ENCODE measurements at places on chromosomes 7 and 10.

GRCh38 chr10:42977032-42977416 is 99.8 kb upstream of the RET start:
- peak; percentile 13 for DNase-seq

- DNase-seq, result no peak
These were observed 46.5 kb upstream of the ITGB8 start for GRCh38 chr7:20284003-20284770.

GRCh38 chr10:93579089-93579488 is 12.6 kb downstream of the FFAR4 start:
- DNase-seq, result no peak

- DNase-seq, result no peak
These were observed 102.1 kb downstream of the OSBPL3 start for GRCh38 chr7:24877790-24878311.

- no peak for DNase-seq
These were observed 43.4 kb upstream of the OPTN start for GRCh38 chr10:13056456-13057077.

DNA sequence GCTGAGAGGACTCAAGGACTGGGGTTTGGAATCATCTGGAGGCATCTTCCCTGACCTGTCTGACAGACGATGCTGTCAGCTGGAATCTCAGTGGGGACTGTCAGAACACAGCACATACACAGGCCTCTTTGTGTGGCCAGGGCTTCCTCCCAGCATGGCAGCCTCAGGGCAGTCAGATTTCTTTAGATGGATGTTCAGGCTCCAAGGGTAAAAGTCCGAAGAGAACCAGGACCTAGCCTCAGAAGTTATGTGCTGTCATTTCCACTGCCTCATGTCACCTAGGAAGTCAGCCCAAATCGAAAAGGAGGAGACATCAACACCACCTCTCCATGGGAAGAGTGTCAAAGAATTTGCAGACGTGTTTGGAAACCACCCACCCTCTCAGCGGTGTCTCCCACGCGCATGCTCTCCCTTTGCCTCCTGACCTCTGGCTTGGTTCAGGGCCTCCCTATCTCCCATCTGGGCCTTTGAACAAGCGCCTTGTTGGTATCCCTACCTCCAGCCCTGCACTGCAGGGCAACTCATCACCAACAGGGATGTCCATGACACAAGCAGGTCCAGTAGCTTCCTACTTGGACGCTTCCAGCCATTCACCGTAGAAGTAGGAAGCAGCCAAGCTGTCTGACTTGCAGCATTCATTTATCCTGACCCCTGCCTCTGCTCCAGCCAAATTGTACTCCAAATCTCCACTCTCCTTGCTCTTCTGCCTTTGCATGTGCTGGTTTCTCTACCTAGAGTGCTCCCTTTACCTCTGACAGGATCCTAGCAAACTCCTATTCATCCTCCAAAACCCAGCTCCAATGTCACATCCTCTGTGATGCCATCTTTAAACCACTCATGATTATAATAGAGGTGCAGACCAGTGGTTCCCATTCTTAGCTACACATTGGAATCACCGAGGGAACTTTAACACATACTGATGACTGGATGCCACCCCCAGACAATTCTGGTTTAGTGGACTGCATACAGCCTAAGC is 121.6 kb downstream of the OAT start:
- no peak for DNase-seq

DNA sequence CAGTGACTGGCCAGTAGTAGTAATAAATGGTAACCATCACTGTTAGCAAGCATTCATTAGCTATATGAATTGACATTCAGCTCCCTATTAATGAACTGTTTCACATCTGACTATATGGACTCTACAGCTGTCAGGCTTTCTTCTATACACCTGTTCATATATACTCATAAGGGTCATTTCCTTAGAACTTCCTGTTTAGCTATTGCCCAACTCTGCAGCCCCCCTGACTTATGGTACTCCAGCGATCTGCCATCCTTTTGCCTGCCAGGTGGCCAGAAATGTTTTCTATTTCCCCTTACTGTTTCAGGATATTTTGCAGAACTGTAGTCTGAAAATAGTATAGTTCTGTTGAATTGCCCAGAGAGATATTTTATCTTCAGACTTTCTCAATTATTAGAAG is 56.6 kb downstream of the TASOR2 start:
- no peak for DNase-seq

DNA sequence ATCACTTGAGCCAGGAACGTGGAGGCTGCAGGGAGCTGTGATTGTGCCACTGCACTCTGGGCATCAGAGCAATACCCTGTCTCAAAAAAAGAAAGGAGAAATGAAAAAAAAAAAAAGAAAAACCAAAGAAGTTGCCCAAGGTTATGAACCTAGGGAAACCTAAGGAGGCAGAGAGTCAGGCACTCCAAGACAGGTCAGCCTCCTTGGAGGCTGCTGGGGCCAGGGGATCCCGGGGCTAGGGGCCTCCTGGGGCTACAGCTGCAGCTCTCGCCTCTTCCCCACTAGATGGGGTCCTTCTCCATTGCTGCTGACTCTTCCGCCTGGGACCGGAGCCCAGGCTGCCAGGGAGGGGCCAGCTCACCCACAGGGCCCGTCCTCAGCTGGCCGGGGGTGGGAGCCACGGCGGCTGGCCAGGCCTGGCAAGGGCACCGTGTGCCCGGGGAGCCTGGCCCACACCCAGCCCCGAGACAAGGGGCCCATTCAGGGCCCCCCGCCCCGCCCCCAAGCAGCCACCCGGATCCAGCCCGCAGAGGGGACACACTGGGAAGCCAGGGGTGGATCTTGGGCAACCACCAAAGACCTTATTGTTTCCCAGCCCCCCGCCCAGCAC is 1.7 kb upstream of the SPACDR start:
- DNase-seq, result no peak

DNA sequence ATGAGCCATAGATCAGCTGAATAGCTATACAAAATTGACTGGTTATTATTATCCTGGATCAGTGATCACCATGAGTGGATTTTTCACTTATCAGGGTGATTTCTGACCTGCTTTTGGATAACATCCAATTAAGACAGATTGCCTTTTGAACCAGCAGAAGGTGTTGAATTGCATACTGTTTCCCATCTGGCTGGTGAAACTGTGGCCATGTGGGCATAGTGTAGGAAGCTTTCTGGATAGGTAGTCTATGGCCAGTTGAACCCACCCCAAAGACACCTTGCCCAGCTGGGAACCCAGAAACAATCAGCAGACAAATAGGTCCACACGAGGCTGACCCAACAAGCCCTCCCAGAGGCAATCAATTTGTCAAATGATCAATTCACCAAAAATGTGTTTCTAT is 29.3 kb downstream of the DNAJC12 start:
- no peak for DNase-seq

DNA sequence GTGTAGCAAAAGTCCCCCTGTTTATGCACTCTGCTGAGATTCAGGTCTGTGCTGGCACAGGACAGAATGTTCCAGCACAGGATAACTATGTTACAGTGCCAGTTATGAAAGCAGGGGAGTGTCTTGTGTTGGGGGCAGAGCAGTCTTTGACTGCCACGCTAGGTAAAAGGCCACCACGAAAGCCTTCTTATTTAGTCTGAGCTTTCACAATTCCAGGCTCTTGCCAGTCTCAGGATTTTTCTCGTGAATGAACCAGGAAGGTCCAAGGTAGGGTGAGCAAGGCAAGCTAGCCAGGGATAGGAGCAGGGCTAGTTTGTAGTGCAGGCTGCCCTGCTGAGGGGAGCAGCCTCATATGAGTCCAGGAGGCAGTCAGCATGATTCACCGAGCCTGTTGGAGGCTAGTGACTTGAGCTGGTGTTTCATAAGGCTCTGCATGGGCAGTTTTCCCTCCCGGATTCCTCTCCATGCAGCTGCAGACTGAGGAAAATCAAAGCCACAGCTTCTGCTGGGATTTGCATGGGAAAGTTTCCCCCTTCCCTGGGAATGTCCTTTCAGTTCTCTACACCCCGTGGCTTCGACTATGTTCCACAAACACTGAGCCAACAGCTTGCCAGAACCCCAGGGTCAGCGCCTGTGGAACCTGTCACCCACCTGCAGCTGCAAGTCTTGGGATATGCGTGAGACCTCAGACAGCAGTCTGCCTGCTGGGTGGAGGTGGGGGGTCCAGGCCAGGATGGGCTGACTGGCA is 112.3 kb downstream of the JCAD start:
- no peak for DNase-seq

- DNase-seq, result no peak
These were observed 75.1 kb upstream of the SMNDC1 start for GRCh38 chr10:110379831-110380230.

GRCh38 chr10:31816318-31816717 is 112.3 kb downstream of the ARHGAP12 start:
- no peak for DNase-seq

GRCh38 chr10:44325157-44325556 is 59.7 kb downstream of the CXCL12 start:
- no peak for DNase-seq

DNA sequence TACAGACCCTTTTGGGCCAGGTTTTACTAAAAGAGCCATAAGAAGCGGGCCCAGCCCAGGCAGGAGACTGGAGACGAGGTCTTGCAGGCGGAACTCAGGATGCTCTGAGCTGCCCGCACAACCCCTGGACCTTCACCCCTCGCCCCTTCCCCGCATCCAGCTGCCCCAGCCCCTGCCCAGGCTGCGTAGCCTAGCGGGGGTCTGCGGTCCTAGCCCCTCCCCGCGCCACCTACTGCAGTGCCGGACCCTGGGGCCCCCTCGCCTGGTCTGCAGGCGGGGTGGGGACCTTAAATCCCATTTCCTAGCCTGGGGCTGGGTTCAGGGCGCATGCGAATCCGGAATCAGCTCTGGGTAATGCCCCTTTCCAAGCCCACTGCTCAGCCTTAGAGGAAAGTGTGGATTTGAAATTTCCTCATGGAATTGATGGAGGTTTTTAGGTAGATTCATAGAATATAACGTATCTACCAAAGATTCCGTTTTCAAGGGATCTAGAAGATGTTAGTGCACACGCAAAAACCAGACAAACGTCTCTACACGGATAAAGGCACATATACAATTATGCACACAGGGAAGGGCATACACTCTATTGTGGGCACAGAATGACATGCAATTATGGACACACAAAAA is 546 bp upstream of the HOXA3 start:
- DNase-seq, result peak; percentile 29

GRCh38 chr10:48672596-48673265 is 11.9 kb upstream of the WDFY4 start:
- no peak for DNase-seq

- DNase-seq, result no peak
These were observed 37.6 kb downstream of the ANK3 start for GRCh38 chr10:60352105-60352504.

DNA sequence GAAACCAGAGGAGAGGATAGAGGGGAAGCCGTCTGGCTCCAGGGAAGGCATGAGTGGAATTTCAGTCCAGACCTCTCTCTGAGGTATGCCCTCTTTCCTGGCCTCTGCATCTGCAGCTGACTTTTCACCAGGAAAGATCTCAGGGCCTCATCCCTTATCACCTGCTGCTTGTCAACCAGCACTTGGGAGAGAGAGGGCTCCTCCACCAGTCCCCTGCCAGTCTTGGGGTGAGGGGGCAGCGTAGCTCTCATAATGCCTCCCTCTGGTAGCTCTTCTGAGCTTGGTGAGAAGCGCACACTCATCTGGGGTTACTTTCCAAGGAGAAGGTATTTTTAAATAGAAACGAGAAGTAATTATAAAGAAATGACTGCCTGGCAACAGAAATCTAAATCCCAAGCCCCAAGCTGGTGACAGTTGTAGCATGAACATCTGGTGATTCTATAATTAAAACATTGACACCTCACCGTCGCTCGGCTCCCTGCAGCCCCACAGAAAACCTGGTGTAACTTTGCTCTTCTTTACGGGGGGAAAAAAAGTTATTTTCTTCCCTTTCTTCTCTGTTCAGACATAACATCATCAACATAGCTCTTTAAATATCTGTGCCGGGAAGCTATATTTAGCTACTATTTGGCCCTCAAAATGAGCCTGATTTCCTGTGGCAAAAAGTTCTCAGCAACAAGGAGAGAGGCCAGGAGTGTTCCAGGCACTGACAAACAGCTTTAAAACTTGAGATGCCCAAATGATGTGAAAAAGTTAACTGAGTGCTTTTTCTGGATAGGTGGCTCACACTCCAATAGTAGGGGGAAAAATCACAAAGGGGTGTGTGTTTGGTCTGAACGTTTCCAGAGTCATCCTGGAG is 26.9 kb downstream of the HIP1 start:
- no peak for DNase-seq

DNA sequence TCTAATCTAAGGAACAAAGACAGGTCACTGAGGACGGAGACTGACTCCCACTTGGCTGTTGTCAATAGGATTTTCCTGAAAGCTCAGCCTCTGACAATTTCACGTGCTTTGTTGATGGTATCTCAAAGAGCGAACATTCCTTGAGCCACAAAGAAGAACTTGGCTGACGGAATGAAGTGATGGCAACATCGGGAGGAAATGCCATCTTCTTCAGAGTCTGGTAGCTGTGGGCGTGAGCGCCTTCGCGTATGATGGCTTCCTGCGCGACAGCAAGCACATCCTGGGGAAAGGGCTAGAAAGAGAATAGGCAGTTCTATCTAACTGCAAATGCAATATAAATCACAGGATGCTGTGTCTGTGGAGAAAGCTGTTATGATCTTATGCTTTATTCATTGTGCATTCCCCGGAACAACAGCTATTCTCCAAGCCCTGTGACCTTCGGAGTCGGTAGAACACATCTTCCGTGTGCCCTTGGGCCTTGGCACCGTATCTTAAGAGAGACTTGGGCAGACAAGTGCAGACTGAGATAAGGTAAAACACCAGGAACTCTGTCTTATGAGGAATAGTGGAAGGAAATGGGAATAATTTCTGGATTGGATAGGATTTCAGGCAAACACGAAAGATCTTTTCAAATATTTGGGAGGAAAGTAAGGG is 19.6 kb upstream of the GTPBP4 start:
- DNase-seq, result no peak

DNA sequence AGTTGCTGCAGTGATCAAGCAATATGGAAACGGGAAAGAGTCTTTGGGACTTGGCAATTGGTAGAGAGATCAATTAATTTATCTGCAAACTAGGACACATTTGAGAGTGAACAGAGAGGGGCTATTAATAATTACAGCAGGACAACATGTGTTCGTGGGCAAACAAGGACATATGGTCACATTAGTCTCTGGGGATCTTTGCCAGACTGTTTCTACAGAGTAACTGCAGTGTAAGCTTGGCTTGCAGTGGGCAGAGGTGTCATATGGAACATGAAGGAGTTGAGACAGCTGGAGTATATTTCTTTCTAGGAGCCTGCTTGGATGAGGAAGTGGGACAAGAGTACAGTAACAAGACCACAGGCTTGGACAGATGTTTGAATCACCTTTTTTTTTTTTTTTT is 232.1 kb upstream of the LYZL1 start:
- no peak for DNase-seq

DNA sequence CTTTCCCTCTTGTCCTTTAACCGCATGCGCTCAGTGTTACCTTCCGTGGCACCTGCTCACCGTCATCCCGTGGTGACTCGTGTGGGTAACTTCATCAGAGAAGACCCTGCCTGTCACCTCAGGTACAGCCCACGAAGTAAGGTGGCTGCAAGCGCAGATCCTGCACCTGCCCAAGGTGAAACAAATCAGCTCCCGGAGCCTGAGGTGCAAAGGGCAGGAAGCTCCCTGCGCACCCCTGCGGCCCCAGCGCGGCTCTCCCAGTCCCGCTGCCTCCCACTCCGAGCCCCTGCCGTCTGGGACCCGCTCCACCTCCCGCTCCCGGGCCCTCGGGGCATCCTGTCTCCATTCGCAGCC is 110.9 kb upstream of the LANCL2 start:
- no peak for DNase-seq
